ENCODE measurements at places on chromosomes 2 and 18.

- no peak for DNase-seq
Observed at GRCh38 chr2:20188851-20189250, 36.1 kb downstream of the SDC1 start.

DNA sequence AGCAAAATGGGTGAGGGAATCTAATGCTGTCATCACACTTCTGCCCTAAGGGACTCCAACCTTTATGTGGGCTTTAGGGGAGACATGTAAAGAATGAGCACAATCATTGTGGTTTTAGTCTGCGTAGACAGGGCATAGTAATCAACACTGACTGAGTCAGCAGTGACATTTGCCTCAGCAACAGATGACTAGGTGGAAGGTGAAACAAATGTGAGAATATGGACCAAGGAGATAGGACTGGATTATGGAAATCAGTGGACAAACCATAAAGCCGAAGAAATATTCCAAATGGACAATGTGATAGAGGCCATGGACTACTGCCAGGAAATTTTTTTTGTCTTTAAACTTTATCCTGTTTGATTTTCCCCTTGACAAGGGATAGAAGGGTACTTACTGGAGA is 83.9 kb downstream of the PDK1 start:
- DNase-seq = no peak

DNA sequence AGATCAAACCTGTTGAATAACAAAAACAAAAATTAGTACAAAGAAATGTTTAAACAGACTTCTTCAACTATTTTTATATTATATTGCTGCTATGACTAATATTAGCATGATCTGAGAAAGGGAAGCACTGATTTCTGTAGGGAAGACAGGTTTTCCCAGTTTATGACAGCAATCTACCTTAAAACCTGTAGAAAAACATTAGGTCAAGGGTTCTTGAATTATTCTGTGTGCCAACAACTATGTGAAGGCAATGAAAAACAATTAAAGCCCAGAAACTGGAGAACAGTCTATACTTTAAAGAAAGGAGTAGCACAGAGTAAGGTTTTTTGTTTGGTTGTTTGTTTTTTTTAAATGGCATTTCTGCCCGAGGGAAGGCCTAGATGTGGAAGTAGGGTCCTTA is 23.3 kb downstream of the PUM2 start:
- DNase-seq = no peak

GRCh38 chr18:76972846-76973519 is 150.6 kb downstream of the ZNF236 start:
- no peak for DNase-seq

DNA sequence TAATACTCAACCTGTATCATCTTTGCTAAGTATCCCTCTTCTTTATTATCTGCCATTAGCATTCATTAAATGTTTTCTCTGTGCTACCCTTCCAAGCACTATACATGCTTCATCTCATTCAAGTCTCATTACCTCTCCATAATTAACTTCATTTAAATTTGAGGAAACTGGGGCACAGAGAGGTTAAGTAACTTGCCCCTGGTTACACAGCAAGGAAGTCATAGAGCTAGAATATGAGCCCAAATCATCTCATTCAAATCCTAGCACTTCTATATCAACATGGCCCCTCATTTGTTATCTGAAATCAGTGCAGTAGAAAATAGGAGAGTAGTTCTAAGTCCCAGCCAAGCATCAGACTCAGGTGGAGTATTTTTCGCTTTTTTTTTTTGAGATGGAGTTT is 4.4 kb downstream of the MRPL35 start:
- no peak for DNase-seq

DNA sequence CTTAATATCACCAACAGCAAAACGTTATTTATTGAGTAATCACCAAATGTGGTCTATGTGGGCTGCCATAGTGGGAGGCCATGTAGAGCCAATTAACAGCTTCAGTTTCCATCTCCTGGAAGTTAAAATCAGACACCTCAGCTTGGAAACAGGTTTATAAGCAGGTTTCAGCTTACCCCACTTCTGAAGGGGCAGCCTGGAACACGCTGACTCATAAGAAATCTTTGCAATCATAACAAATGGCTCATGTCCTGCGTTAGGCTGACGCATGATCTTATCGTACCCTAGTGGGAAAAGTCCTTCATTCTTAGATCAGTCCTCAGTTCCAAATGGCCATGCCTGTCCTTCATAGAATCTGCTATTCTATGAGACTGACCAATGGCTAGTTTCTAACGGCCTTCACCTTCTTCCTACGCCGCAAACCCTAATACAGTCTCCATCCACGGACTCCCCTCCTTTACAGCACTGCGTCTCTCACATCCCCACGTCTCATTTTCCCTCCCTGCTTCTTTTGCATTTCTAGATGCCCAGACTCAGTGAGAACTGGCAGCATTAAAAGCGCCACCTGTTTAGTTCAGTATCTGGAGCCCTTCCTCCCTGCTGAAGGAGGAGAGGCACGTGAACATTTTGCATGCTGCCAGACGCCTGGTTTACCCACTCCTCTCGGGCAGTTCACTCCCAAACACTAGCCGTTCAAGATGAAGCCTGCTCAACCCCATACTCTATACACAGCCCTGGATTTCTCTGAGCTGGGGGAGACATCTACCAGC is 24.2 kb upstream of the BZW1 start:
- DNase-seq = no peak

GRCh38 chr2:176643646-176644045 is 374.4 kb downstream of the MTX2 start:
- no peak for DNase-seq

GRCh38 chr2:215536510-215536909 is 100.6 kb upstream of the FN1 start:
- no peak for DNase-seq

GRCh38 chr18:37913051-37913450 is 347.5 kb upstream of the CELF4 start:
- no peak for DNase-seq

GRCh38 chr18:25166113-25166512 is 185.9 kb downstream of the ZNF521 start:
- no peak for DNase-seq

DNA sequence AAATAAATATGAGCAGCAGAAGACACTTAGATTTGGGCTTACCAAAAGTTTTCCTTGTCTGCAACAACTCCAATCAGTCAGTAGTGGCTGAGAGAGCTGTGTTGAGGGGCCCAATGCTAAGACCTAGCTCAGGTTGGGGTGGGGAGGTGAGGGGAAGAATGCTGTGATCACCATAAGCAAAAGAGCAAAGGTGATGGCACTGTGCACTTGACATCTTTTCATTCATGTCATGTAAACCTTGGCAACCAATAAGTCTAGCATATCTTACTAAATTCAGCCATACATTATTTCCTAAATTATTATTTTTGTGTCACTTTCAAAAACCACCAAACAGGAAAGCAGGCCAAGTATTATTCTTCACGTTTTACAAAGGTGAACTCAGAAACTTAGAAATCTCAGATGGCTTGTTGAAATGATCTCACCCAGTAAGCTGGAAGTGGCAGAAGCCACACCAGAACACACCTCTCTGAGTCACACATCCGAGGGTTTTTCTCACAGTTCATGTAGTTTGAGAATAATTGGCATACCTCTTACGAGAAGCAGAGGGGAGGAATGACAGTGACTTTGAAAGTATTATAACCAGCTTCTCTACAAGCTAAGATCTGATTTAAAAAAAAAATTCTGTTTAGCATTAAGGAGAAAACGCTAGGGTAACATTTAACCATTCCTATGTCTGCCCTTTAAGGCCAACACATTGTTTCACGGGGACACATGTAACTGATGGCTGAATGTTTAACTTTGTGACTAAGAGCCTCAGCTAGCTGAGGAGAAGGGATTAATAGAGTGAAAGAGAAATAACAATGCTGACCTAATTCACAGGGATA is 43.3 kb upstream of the SETBP1 start:
- no peak for DNase-seq

DNA sequence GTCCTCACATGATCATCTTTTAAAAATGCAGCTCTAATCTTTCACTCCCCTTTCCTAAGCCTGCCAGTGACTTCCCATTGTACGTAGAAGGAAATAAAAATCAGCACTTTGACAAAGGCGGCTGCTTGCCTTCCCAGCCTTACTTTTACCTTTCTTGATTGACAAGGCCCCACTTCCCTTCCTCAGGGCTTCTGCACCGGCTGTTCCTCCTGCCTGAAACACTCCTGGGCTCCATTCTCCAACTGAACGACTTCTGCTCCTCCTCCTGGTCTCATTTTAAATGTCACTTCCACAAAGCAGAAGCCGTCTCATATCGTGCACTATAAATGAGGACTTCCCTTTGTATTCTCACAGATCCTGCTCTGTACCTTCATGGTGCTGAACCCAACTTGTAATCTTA is 56.1 kb downstream of the OSBPL6 start:
- DNase-seq = no peak

DNA sequence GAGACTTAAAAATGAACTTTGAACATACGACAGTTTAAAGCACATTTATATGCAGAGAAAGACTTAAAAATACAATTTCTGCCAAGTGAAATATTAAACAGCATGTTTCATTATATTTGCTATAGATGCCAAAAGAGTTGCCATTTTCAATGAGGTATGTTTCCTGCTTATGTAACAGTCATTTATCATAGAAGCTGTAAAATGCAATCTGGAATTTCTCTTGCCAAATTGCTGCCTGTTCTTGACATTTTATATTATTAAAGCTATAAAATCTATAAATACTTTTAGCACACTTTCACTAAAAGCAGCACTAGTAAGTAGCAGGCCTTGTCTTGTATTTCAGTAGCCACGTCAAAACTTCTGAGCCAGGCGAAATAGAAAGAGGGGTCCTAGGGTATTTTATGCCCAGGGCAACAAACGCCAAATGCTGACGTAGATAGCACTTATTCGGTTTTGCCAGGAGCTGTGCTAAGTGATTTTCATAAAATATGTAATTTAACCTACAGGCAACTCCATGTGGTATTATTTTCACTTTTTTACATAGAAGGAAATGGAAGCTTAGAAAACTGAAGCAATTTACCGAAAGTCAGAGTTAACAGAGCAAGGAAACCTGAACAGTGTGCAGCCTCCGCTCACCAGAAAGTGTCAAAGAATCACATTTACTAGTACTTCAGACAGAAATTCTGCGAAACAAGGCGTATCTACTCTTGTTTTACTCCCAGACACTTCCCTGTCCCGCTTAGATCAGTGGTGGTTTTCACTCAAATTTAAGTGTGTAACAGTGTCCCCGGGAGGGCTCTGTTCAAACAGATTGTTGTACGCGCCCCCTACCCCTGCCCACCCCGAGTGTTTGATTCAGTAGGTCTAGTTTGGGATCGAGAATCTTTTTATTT is 1.2 kb upstream of the CYP20A1 start:
- no peak for DNase-seq

- DNase-seq = no peak
Observed at GRCh38 chr18:61459896-61460648, 126.8 kb downstream of the CDH20 start.

DNA sequence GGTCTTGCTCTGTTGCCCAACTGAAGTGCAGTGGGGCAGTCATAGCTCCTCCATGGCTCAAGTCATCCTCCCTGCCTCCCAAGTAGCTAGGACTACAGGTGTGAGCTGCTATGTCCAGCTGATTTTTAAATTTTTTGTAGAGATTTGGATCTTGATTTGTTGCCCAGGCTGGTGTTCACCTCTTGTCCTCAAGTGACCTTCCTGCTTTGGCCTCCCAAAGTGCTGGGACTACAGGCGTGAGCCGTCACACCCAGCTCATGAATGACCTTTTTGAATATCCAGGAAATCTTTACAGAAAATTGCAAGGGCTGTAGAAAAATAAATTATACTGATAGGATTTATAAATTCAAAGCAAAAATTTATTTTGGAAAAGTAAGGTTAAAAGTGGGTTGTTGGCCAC is 17.4 kb downstream of the ACTR3 start:
- no peak for DNase-seq

- no peak for DNase-seq
Observed at GRCh38 chr2:145538661-145539350, 1018.9 kb upstream of the ZEB2 start.

- peak; percentile 30 for DNase-seq
Observed at GRCh38 chr2:233075141-233075965, 15.2 kb downstream of the INPP5D start.

GRCh38 chr2:160063271-160063670 is 856 bp upstream of the PLA2R1 start:
- DNase-seq = no peak

DNA sequence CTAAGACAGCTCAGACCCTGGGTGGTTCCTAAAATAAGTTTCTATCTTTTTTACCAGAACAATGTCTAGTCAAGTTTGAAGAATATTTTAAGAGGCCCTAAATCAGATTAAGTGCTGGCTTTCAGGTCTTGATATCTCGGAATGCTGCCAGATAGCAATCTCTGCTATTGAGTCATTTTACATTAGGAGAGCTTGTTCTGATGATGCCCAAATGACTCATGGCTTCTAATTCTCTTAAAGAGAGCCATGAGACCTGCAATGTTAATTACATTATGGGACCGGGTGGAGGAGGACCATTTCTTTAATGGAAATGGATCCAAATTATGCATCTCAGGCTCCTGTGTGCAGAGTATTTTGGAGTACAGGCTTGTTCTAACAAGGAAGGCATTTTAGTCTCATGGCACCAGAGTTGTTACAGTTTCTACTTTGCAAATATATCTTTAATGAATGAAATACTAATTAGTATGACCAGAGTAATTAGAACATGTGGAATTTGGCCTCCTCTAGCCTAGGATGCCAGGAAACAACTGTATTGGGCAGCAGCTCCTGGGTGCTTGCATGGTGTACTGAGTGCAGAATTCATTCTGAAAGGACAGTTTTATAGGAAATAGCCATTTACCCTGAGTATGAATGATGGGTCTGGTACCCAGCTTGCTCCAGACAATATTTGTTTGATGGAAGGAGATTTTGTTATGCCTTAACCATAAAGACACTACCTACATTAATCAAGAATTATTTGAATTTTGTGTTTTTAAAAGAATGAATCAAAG is 94.0 kb upstream of the SULT1C3 start:
- DNase-seq = no peak

DNA sequence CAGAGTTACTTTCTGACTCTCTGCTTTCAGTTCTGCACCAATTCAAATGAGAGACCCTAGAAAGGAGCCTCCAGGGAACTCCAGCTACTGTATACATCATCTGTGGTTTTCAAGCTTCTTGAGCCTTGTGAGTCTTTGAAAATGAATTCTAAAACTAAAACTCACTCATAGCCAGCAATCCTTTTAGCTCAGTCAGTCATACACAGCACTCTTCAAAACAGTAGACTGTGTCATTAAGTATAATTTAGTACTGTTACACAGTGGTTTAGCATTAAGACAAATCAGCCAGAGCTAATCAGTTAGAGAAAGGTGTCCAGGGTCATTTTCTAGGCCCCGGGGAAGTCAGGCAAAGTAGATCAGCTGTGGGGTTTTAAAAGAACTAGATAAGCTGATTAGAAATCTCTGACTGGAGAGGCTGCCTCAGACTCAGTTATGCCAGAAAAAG is 322.1 kb upstream of the THUMPD2 start:
- no peak for DNase-seq

- DNase-seq = no peak
Observed at GRCh38 chr2:160228141-160228917, 28.3 kb upstream of the ITGB6 start.

GRCh38 chr2:171675810-171676345 is 11.4 kb upstream of the DYNC1I2 start:
- no peak for DNase-seq

- DNase-seq = no peak
Observed at GRCh38 chr2:8270699-8271098, 411.2 kb upstream of the ID2 start.
